ENCODE measurements at places on chromosomes 5 and 9.

GRCh38 chr5:16326137-16326536 lies 139.5 kb downstream of the ZNF622 start:
- peak; percentile 19 for DNase-seq

- DNase-seq: no peak
These were observed 106.5 kb upstream of the DMRT1 start for GRCh38 chr9:734831-735511.

DNA sequence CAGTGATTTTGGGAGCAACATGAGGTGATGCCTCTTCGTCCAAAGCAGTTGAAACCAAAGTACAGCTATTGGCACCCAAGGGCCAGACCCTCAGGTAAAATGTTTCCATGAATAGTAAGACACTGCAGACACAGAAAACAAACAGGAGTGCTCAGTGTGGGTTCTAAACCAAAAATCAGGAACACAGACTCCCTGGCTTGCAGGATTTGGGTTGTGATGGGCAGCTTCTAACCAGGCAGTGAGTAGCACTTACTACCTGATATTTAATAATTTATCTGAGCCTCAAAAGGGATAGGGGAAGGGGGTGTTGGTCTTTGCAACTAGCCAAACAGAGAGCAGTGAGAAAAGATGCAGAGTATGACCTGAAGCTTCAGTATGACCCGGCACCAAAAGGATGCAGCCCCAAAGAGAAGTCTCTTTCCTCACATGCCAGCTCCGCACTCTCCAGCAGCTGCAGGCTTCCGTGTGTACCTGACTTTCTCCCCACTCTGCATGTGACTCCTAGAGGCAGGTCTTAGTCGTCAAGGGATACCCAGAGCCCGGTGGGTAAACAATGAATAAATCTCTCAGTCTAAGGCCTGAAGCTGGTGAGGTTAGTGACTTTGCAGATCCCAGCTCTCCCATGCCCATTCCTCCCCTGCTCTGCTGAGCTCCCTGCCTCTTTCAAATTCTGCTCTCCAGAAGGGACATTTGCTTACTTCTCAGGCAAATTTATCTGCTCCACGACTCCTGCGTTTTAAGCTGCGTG lies 105.4 kb upstream of the SPOCK1 start:
- DNase-seq: peak; percentile 34

DNA sequence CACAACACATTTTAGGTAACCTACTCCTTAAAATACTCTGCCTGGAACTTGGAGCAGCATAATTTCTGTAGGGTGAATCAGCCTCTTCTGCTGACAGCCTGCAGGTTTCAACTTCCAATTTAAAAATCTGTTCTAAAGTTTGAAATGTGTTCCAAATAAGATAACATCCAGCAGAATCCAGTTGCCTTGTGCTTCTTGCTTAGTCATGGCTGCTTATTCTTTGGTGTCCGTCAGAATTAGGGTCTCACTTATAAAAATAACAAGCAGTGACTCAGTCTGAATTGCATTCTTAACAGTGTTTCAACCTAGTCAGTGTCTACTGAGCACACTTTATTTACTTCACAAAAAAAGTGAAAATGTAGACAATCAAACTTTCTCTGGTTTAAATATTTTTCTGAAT lies 3.7 kb downstream of the CDH6 start:
- no peak for DNase-seq

GRCh38 chr9:86054695-86055094 lies 44.7 kb downstream of the GOLM1 start:
- no peak for DNase-seq

GRCh38 chr9:81915801-81916505 lies 12.3 kb upstream of the SPATA31D4 start:
- no peak for DNase-seq

DNA sequence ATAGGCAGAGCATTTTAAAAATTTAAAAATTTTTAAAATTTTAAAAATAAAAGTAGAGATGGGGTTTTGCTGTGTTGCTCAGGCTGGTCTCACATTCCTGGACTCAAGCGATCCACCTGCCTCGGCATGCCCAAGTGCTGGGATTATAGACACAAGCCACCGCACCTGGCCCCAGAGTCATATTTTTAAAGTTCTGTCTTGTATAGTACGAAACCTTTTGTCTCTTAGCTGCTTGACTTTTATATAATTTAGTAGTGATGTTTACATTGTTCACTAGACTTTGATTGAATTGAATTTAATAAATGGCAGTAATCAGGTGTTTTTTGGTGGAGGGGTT lies 31.0 kb downstream of the LRRTM2 start:
- no peak for DNase-seq

GRCh38 chr5:169921384-169921783 lies 58.9 kb downstream of the INSYN2B start:
- DNase-seq: no peak

DNA sequence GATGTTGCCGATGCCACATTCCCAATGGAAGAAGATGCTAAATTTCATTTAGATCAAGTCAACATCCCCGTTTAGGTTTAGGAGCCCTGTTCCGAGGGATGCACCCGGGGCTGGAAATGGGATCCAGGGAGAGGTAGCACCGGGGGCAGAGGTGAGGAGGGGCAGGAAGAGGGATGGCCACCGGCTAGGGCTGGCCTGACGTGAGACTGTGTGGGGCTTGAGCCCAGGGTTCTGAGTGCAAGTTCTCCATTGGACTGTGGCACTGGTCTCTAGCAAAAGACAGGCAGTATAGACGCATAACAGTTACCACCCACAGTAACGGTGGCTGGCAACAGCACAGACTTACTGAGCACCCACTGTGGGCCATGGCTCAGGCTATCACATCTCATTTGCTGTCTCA lies 209.0 kb upstream of the MVB12B start:
- DNase-seq: no peak

DNA sequence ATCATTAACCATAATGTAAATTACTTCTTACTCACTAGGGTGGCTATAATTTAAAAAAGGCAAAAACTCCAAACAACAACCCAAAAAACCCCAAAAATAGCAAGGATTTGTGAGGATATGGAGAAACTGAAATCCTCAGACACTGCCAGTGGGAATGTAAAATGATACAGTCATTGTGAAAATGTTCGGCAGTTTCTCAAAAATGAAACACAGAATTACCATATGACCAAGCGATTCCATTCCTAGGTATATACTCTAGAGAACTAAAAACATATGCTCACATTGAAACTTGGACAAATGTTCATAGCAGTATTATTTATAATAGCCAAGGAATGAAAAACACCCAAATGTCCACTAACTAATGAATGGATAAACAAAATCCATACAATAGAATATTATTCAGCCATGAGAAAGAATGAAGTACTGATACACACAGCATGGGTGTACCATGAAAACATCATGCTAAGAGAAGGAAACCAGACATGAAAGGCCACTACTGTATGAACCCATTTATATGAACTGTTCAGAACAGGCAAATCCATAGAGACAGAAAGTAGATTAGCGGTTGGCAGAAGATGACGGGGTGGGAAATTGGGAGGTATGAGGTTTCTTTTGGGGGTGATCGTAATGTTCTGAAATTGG lies 119.1 kb downstream of the MAPKAP1 start:
- DNase-seq: no peak

GRCh38 chr9:121753802-121754654 lies 102.6 kb downstream of the DAB2IP start:
- no peak for DNase-seq

GRCh38 chr9:85960688-85961093 lies 19.7 kb downstream of the NAA35 start:
- DNase-seq: no peak

DNA sequence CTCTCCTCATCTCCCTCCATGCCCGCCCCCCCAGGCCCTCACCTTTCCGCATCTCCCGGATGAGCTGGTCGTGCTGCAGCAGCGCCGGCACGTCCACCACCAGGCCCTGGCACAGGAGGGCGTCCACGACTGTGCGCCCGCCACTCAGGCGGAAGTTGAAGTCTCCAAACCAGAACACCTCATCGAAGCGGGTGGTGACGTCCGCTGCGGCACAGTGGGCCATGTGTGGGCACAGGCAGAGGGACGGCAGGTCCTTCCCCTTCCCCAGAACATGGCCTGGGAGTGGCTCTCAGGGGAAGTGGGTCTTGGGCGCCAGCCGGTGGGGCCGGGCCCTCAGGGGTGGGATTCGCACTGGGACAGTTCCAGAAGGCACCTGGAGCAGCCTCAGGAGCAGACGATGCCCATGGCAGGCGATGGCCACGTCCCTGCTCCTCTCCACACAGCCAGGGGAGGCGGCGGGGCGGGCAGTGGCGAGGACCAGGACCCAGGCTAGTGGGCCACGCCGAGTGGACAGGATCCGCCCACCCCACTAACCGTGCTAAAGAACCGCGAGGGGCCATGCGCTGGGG lies 7.8 kb downstream of the INPP5E start:
- no peak for DNase-seq

DNA sequence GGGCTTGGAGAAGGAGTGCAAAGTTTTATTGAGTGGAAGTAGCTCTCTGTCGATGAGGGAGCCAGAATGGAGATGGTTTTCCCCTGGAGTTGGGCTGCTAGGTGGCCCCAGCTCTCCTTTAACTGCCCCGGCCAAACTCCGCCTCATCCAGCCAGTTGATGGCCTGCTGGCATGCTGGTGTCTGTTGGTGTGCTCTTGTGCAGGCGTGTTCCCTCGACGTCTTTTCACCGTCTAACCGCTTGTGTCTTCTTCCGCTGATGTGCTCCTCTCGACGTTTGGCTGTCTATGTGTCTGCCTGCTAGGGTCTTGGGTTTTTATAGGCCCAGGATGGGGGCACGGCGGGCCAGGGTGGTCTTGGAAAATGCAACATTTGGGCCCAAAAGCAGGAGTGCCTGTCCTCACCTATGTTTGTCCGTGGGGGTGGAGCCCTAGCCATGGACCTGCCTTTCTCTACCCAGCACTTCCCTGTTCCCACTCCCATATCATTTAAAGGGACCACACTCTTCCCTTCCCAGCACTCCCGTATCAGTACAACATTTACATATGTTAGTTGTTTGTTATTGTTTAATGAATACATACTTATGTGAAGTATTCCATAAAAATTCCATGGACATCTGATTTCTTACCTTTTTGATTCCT lies 97.9 kb downstream of the CDC42SE2 start:
- no peak for DNase-seq

DNA sequence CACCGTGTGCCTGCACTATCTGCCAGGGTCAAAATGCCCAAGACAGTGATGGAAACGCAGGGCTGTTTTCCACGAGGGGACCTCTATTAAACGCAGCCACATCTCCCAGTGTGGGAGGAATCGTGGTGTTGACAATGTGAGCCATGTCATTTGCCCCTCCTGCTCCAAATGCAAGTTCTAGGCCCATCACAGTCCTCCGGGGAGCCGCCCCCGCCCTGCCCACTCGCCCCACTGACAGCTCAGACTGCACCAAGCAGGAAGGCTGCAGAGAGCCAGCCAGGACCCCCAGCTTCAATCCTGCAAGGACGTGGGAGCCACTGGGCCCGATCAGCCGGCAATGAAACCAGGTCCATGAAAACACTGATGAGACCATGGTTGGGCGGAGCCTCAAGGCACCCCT lies 85.9 kb downstream of the VAV2 start:
- no peak for DNase-seq

- no peak for DNase-seq
These were observed 83.8 kb downstream of the PRRT1B start for GRCh38 chr9:131629226-131629500.

- DNase-seq: no peak
These were observed 33.2 kb downstream of the IDNK start for GRCh38 chr9:83656032-83656680.

DNA sequence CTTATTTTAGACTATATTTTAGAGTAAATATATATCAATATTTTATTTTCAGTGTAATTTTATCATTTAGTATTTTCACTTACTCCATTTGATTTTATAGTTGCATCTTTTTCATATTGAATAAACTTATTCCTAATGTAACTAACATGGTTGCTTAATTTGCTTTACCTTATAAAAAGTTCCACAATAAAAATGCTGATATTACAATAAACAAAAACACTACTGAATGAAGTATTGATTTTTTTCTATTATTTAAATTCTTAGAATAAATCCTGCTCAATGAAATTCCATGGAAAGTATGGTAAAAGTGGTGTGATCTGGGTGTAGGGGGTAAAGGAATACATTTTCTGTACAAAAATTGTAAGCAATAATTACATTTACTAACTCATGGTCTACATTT lies 2074.9 kb upstream of the C9orf72 start:
- no peak for DNase-seq

GRCh38 chr5:69364414-69364813 lies 4.9 kb downstream of the AK6 start:
- no peak for DNase-seq

DNA sequence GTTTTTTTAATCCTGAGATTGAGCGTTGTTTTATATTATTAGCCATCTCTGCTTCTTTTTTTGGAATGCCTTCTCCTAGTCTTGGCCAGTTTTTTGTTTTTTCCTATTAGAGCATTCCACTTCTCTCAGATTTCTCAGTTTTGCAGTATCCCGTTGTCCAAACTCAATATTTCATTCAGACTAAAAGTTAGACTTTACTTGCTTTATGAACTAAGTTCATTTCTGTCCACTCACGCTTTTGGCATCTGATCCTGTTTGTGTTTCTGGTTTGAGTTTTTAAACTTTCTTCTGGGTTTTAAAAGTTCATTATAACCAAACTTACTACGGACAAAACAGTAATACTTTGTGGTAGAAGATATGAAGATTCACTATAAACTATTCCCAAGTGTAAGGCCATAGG lies 288.3 kb upstream of the MPDZ start:
- no peak for DNase-seq

GRCh38 chr5:131259326-131259725 lies 4.5 kb upstream of the CDC42SE2 start:
- DNase-seq: no peak

DNA sequence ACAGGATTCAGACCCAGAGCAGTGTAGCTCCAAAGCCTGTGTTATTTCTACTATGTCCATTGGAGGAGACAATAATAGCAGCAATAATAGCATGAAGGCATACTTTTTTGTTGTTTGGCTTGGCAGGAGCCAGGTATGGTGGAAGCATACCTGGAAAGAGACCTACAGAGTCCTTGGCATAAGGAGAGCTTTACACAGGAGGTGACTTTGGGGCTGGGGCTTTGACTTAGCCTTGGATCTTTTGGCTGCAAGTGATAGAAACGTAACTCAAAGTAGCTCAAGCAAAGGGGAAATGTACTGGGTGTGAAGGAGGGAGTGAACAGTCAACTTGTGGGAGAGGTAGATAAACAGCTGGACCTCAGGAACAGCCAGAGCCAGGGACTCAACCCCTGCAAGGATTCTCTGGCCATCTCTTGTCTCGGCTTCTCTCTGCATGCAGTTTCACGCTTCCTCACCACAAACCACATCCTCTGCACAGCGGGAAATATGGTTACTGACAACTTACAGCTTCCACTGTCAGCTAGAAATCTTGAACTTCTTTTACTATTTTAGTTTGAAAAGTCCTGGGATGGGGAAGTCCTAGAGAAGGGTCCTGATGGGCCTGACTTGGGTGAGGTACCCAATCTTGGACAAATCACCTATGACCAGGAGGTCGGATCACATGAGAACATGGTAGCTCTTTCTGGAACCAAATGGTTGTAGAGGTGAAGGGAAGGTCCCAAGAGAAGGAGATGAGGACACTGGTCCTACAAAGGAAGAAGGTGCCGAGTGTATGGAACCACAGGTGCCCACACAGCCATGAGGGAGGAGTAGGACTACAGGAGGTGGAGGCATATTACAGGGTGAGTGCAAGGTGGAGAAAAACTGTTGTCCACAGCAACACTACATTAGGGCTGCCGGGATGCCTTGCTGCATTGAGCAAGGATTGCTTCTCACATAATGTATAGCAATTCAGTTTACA lies 47.0 kb upstream of the TGFBR1 start:
- no peak for DNase-seq

Measured in neural progenitor cell (in vitro differentiated cells).